Activated naive CD8-positive, alpha-beta T cell treated with anti-CD3 and anti-CD28 coated beads for 36 hours (primary cell): ENCODE measurements at places on chromosomes 2 and 18.

- no peak for DNase-seq
Observed at GRCh38 chr2:102592601-102593000, 26.8 kb upstream of the SLC9A2 start.

DNA sequence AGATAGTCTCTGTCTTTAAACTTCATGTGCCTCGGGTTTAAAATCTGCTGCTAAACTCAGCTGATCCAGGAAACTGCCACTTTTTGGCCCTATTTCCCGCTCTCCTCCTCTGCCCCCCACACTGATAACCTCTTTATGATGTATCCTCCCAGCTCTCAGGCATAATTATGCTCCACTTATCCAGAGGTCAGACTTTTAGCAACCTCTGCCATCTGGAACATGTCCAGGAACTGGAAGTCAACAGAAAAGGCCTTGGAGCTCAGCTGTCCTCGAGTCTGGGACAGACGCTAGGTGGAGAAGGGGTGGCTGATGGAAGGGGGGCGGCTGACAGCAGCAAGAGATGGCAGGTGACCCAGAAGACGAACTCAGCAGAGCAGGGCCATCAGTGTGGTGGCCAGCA is 41.2 kb downstream of the ASAP2 start:
- no peak for DNase-seq

DNA sequence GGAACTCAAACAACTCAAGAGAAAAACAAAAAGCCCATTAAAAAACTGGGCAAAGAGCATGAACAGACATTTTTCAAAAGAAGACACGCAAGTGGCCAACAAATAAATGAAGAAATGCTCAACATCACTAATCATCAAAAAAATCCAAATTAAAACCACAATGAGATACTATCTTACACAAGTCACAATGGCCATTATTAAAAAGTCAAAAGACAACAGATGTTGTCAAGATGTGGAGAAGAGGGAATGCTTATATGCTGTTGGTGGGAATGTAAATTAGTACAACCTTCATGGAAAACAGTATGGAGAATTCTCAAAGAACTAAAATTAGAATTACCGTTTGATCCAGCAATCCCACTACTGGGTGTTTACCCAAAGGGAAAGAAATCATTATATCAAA is 15.1 kb downstream of the LMAN1 start:
- no peak for DNase-seq

DNA sequence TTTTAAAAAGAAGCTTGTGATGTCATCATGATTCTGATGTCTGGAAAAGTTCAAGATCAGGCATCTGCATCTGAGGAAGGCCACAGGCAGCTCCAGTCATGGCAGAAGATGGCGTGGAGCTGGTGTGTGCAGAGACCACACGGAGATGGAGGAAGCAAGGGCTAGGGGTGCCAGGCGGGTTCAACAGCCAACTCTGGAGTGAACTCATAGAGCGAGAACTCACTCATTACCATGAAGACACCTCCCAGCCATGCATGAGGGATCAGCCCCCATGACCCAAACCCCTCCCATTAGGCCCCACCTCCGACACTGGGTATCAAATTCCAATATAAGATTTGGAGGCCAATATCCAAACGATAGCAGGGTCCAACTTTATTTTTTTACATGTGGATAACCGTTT is 61.6 kb downstream of the KCNG2 start:
- DNase-seq, result no peak

DNA sequence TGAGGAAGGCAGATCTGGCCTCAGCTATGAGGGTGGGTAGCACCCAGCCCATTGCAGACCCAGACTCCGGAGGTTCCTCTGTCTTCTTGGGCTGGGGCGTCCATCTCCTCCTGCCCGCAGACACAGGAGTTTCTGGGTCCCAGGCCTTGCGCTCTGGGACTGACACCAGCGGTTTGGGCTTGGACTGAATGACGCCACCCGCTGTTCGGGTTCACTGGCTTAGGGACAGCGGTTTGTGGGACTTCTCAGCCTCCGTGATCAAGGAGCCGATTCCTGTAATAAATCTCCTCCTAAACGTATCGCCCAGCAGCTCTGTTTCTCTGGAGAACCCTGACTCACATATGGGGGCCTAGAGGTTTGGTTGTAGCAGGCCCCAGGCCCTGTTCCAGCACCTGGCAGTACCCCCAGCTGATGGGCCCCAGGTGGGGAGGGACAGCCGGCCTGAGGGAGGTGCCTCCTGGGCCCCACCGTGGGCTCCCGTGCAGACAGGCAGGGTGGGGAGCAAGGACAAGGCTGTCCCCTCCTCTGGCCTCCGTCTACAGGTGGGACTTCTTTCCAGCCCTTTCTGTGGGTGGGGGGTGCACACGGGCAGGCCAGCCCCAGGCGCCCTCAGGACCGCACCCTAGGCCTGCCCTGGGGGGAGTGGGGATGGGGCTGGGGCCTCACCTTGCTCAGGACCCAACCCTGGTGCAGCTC is 4.5 kb upstream of the AQP12A start:
- DNase-seq, result no peak

- DNase-seq, result no peak
Observed at GRCh38 chr2:237540823-237541222, 25.6 kb upstream of the PRLH start.

DNA sequence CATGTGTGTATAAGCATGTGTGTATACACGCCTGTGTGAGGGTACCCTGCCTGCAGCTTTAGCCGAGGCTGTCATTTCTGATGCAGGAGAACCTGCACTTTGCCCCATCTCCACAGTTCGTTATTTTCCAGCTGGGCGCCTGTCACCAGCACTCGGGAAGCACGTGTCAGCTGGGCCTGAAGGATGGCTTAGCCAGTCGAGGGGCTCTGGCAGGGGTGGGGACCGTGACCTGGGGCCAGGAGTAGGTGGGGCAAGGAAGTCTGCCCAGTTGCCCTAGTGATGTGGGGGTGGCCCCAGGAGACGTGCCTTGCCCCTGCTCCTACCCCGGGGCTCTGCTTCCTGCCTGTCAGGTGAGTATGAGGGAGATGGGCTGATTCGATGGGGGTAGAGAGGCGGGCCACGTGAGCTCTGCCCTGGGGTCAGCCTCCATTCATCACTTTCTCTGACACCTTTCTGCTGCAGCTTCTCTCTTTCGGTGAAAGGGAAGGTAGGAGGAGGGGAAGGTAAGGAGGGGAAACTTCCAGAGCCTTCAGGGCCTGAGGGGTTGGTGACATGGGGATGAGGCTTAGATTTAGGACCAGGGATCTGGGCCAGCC is 130.6 kb upstream of the SKOR2 start:
- no peak for DNase-seq

DNA sequence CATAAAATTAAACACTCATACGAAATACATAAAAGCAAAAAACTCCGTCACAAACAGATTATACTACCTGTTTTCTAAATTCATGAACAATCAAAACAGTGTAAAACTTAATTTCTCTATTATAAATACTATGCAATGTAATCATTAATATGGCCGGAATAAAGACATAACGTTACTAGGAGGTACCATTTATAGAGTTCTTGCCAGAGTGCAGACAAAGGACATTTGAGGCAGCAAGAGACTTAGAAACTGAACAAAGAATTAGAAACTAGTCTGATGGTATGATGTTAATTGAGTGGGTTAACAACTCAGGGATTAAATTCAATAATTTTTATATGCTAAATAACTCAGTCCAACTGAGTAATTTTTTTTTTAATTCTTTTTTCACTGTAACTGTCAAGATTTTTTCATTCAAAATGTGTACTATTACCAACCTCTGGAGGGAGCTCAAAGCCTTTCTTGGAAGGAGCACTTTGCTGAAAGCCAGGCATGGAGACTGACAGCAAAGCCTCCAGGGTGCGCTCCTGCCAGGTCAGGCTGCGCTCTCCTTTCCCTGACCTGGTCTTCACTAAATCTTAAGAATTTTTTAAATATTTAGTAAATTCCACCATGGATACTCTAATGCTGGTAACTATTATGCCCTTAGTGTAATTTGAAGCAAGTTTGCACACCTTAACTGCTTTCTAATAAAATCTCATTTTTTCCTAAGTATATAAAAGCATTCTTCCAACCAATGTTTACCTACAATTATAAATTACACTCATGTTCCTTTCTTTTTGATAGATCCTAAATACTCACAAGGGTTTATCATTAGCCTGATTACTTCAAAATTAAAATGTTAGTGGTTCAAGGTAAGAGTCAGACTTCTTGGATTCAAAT is 34.1 kb downstream of the WDR35 start:
- peak; percentile 23 for DNase-seq

DNA sequence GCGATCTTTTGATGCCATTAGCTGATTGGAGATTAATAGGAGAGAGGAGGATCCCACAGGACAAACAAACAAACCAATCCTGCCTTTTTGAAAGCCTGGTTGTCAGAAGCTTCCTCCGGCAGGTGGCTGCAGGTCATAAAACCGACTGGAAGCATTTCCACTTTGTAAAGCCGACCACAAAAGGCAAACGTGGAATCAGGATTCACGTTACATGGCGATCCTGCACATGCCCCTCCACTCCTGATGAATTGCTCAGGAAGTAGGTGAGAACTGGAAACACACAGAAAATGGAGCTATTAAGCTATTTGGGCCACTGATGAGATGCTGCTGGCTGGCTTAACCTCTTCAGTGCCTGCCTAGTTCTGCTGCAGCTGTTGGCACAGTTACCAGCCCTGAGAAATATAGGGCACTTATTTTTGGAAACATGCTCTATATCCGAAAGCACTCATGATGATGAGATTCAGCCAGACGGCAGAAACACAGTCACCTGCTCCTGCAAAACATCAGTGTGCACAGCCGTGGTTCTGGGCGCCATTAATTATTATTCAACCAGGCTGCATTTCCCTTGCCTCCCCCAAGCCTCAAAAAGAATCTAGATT is 110.3 kb upstream of the ST6GAL2 start:
- DNase-seq, result no peak

GRCh38 chr2:174660984-174661675 is 63.5 kb upstream of the WIPF1 start:
- no peak for DNase-seq

DNA sequence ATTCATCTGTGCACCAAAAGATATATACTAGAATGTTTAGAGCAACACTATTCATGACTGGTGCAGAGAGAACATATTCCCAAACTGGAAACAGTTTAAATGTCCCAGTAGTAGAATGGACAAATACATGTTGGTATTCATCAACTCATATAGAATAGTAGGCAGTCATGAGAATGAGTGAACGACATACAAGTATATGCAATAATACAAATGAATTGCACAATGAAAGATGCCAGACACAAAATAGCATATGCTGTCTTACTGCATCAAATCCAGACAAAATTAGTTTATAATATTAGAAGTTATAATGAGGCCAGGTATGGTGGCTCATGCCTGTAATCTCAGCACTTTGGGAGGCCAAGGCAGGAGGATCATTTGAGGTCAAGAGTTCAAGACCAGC is 8.3 kb upstream of the PRKAG3 start:
- DNase-seq, result no peak

DNA sequence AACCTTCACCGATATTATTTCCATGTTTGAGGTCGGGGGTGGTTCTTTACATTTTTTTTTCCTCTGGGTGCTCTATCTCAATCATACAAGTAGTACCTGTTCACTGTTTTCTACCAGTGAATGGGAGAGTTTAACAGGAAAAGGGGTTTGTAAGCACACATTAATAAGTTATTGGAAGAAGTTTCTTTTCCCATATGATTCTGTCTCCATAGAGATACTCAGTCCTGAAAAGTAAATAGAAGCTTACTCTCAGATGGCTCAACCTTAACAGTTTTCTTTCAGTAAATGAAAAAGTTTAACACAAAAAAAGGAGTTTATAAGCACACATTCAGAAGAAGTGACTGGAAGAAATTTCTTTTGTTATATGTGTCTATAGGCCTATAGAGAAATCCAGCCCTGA is 995.6 kb upstream of the SLC39A10 start:
- no peak for DNase-seq

DNA sequence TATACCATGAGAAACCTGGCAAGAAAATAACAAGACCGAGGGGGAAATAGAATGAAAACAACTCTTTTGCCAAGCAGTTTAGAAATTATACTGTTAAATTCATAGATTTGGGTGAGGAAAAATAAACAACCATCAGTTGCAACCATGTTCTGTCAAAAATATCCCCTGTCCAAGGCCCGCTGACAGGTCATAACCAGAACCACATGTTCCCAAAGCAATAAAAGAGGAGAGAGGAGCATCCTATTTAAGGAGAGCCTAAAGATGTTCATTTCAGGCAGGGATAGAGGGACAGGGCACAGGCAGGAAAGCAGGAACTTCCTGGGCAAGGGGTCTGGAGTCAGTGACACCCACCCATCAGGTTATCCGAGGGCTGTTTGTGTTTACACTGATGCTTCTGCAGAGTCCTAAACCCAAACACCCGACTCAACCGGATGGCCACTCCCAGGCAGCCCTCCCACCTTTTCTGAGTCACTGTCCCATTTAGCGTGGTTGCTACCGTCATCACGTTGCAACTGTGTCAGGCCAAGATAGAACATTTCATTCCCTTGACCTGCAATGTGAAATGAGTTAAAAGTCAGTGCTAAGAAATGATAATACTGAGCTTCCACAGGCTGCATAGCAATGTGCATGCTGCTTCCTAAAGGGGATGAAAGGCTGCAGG is 468.3 kb upstream of the RAB12 start:
- DNase-seq, result no peak

- no peak for DNase-seq
Observed at GRCh38 chr2:216596980-216597509, 36.2 kb upstream of the IGFBP2 start.

DNA sequence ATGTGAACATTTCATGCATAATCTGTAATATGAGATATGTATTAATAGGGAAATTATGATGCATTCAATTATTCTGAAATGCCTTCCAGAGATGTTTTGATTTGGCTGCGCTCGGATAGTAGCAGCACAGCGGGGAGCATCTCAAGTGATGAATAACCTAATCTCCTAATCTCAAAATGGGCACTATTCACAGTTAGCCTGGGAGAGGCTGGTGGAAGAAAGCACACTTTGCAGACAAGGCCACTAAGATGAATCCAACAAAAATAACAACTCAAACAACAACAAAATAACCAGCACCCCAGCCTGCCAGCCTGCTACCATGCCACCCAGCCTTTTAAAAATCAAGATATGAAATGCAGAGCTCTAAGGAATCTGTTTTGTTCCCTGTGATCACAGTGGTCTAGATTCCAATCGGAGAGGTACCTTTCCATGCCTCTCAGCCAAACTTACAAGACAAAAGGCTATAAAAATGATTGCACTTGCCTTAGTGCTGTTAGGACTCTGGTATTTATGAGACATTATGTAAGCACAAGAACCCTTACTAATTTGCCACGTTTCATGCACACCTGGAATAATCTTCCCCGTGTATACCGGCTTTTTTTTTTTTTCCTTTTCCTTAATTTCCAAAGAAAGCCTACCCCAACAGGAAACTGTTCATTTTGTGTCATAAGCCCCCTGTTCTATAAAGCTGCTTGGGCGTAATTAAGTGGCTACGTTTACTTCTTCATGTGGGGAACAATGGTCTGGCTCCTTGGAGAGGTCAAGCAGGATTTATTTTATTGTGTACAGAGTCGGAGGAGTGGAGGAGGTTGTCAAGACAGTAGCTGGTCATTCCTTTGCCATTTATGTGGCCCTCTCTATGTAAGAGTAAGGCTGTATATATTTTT is 526.9 kb upstream of the FANCL start:
- DNase-seq, result no peak

DNA sequence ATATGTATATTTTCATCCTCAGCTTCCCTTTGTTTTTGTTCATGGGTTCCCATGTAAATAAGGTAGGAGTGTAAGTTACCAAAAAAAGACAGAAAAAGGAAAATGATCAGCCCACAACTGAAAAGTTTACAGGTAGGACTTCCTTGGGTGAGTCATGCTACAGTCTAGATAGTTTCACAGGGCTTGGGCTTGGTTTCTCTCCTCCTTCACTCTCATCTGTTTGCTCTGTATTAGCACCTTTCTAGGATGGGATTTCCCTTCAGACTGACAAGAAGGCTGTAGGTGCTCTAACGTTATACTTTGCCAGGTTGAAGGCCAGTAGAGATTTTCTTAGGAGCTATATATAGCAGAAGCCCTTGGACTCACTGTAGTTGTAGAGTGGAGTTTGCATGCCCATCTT is 57.9 kb downstream of the FAM171B start:
- no peak for DNase-seq
